WTC11 (cell line): ENCODE measurements at places on chromosomes 6 and 20. TPM values are rescaled to one million over a fixed set of nuclear protein-coding genes. Genes with fewer than 3 reads are reported as not detected.

GRCh38 chr6:121607721-121608120 is 172.3 kb downstream of the GJA1 start:
- peaks cover 12% of the 10 kb centered on the region for H3K4me1 ChIP-seq
- DNase-seq = no peak
- H3K27me3 ChIP-seq = no peaks in the 10 kb centered on the region
- H3K27ac ChIP-seq = no peak overlapping the region
- H3K36me3 ChIP-seq = no peaks in the 10 kb centered on the region
- no peak overlapping the region for H3K4me3 ChIP-seq

DNA sequence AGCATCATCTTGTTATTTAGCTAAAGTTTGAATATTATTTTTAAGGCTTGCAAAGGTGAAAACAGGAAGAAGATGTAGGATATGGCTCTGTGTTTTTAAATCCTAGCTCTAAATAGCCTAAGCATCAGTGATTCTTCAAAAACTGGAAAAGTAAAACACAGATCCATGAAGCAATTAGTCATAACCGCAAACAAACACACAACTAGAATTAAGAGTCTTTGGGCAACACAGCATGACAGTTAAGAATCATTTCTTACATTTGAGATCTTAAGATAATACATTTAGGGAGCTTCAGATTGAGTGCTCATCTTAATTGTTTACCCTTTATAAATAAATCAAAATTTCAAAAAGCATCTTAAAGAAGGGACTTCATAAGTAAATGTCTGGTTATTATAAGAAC is 115.8 kb upstream of the MAP7 start:
- no peak for DNase-seq
- no peak overlapping the region for H3K27ac ChIP-seq
- no peaks in the 10 kb centered on the region for H3K4me1 ChIP-seq
- no peak overlapping the region for H3K4me3 ChIP-seq
- H3K27me3 ChIP-seq = no peaks in the 10 kb centered on the region
- no peaks in the 10 kb centered on the region for H3K36me3 ChIP-seq

- H3K4me3 ChIP-seq = no peak overlapping the region
- H3K27ac ChIP-seq = no peak overlapping the region
Observed at GRCh38 chr6:125586074-125586473, 163.4 kb upstream of the HEY2 start.

- H3K27ac ChIP-seq = peak overlapping the region; percentile 76
- H3K4me1 ChIP-seq = peaks cover 20% of the 10 kb centered on the region
- peaks cover 27% of the 10 kb centered on the region for H3K27me3 ChIP-seq
- peak; percentile 96 for DNase-seq
- peak overlapping the region; percentile 81 for H3K4me3 ChIP-seq
Observed at GRCh38 chr6:19804205-19805128, 32.7 kb upstream of the ID4 start.

GRCh38 chr20:50110141-50111047 is 2.6 kb downstream of the UBE2V1 start:
- no peaks in the 10 kb centered on the region for H3K27me3 ChIP-seq
- no peak overlapping the region for H3K4me3 ChIP-seq
- peaks cover 75% of the 10 kb centered on the region for H3K4me1 ChIP-seq
- H3K27ac ChIP-seq = peak overlapping the region; percentile 28
- DNase-seq = no peak

The SLC22A3 gene
- 2.2 to 4.1 TPM (median 2.4 TPM) in 3 replicates for total RNA-seq

The SDCBP2 gene
- 2.5 to 3.3 TPM (median 2.6 TPM) in 3 replicates for total RNA-seq

The C20orf202 gene
- 0.11 to 0.22 TPM in 2 of 3 replicates, not detected in the other for total RNA-seq
